ENCODE measurements at places on chromosomes 12 and 14.

GRCh38 chr12:4562034-4562657 is at the start of gene DYRK4:
DYRK4 (plus strand) TSS chr12:4562208; CDS start chr12:4562246, 38 bp downstream.
- no peak for DNase-seq

DNA sequence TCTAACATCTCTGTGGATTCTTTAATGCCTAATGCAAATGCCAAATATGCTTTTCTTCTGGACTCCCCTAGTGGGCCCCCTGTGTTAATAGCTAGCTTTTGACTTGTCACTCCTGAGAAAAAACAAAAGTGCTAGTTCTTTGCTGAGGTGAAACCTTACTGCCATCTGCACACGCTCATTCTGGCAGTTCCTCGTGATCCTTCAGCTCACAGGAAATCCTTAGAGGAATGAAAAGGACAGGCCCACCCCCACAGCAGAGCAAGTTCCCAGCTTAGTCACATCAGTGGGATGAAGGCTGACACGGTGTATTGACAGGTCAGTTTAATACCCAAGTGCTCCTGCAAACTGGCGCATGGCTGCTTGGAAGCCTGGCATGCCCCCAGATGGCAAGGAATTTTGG is 165.1 kb upstream of the ATP2B1 start:
- no peak for DNase-seq

DNA sequence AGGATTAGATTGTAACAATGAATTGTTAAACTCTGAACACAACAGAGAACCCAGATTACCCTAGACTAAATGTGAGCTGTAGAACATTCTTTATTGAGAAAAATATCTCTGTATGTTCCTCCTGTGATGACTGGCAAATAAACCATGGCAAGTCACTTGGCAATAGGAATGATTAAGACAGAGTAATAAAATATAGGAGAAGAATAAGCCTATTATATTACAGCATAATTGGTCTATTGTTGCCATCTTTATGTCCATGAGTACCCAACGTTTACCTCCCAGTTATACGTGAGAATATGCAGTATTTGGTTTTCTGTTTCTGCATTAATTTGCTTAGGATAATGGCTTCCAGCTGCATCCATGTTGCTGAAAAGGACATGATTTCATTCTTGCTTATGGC is 211.2 kb upstream of the AVPR1A start:
- DNase-seq = no peak

- DNase-seq = no peak
Observed at GRCh38 chr12:27583057-27583797, 59.2 kb downstream of the PPFIBP1 start.

- no peak for DNase-seq
Observed at GRCh38 chr12:56571121-56571520, 49.5 kb downstream of the RBMS2 start.

GRCh38 chr12:5433081-5433844 is 1.4 kb downstream of the NTF3 start:
- DNase-seq = no peak

DNA sequence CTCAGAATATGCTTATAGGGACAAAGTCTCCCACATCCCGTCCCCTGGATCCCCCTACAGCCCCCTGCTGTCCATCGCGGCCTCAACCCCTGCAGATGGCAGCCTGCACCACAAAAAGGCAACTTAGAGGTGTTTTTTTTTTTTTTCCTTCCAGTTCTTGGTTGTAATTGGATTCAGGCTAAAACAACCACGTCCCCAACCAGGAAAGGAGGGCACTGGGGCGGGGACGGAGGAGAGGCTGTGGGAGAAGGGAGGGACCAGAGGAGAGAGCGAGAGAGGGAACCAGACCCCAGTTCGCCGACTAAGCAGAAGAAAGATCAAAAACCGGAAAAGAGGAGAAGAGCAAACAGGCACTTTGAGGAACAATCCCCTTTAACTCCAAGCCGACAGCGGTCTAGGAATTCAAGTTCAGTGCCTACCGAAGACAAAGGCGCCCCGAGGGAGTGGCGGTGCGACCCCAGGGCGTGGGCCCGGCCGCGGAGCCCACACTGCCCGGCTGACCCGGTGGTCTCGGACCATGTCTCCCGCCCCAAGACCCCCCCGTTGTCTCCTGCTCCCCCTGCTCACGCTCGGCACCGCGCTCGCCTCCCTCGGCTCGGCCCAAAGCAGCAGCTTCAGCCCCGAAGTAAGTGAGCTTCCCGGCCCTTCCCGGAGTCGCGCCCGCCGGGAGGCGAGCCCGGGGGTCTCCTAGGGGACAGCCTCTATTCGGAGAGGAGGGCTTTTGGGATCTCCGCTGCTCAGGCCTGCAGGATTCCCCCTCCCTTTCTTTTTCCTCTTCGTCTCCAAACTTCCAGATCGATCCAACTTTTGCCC is at the start of gene MMP14:
Gene MMP14 (plus strand): TSS at position 285 of the 813 bp plus-strand sequence. CDS start 233 bp downstream, at position 518.
- DNase-seq = no peak

GRCh38 chr12:92899386-92900001 is 29.6 kb downstream of the EEA1 start:
- DNase-seq = no peak

DNA sequence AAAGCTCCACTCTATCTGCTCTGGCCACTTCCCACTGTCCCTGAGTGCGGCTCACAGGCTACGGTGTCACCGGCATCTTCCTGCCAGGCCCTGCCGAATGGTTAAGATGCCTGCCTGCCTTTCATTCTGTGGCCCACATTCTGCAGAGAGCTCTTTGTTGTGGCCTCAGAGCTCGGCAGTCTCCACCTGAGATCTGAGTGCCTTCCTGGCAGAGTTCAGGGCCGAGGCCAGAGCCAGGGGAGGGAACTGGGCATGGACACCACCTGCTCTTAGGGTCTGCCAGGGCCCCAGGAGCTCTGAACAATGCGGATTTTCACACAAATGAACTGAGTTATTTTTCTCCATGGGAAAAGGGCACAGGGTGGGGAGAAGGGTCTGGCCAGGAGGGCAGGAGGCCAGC is 127.2 kb downstream of the RBM19 start:
- DNase-seq = no peak

DNA sequence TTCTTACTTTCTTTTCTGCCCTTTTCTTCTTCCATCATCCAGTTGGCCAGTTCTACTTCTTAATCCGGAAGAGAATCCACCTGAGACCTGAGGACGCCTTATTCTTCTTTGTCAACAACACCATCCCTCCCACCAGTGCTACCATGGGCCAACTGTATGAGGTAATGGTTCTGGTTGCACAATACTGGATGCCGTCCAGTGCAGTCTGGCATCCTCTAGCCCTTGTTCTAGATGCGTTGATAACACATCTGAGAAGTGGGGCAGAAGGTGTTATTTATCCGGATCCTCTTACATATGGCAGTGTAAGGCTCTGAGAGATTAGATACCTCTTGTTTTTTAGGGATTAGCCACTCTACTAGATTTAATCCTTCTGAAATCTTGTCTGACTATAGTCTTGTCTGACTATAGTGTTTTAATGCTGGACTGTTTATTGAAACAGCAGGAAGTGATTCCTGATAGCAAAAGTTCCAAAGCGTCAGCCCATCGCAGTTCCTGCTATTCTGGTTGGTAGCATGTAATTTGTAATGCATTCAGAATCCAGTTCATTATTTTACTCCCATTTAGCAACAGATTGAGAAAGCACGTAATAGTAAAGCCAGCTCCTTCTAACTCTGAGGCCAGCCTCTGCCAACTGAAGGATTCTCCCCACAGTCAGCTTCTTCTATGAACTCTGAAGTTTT is 7.9 kb downstream of the GABARAPL1 start:
- DNase-seq = no peak

DNA sequence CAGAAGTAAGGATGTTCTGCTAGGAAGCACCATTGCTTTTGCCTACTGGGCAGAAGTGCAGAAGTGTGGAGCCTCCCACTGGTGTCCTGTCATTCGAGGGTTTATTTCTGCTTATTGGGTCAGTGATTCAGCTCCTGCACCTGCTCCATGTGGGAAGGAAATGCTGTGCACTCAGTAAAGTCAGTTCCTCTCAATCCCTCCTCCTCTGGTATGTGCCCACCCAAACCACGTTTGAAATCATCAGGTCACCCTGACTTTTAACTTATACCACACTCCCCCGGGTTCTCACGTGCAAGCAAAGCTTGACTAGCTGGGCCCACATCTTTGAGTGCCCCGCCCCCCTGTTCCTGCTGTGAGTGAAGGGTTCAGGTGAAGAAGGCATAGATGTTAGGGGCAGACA is 223.7 kb downstream of the CHST11 start:
- no peak for DNase-seq

DNA sequence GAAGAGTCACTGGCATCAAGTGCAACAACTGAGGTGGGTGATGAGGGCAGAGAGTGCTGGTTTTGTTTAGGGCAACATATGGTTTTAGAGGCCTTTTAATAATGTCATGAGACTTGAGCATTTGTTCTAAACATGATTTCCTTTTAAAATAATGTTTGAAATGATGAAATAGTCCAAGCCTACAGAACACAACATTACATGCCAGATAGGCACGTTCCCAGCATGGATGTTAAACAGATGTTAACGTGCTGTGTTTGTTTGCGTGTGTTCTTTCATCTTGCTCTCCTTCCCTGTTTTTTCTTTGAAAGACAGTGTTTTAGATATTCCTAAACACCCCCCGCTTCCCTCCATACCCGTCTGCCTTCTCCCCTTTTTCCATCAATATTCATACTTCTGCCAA is 82.3 kb downstream of the RGS6 start:
- no peak for DNase-seq

DNA sequence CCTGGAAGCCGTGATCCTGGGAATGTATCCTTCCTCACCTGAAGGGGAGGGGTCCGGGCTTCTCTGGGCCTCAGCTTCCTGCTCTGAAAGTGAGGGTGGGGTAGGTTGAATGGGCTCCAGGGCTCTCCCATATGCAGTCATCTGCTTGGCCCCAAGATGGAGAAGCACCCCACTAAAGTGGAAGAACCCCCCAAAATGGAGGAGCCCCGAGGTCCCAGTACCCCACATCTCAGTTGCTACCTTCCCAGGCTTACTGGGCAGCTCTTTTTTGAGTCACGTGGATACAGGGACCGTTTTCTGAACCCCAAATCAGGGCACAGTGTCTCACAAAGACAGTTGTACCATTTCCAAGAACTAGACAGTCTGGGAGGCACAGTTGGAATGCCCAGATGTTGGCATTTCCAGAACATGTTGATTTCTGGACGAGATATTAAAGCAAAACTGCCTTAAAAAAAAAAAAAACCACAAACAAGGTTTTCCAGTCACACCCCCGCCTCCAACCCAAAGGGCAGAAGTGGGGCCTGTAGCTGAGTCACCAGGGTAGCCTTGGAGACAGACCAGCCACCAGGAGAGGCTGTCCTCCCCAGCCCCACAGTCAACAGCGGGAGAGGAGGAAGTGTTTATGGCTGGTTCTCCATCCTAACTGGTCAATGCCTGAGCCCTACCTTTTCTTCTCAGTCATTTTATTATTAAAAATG is 12.1 kb downstream of the VASH1 start:
- DNase-seq = no peak

DNA sequence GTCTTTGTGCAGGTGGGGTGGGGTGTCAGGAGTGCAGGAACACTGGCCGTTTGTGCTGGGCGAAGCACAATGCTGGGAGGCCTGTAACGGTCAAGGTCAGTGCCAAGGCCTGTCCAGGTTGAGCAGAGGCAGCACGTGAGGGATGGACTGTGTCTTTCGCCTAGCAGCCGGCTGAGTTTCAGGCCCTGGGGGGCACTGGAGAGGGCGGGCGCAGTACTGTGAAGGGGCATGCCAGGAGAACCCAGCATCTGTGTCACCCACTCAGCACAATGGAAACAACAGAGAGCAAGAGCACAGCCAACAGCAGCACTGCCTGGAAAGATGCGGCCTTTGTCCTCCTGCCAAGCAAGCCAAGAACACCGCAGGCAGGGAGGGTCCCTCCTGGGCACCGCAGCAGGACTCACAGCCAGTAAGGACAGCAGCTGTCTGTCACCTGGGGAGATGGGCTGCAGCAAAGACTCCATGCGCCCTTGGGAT is 25.2 kb downstream of the SLC25A47 start:
- no peak for DNase-seq

DNA sequence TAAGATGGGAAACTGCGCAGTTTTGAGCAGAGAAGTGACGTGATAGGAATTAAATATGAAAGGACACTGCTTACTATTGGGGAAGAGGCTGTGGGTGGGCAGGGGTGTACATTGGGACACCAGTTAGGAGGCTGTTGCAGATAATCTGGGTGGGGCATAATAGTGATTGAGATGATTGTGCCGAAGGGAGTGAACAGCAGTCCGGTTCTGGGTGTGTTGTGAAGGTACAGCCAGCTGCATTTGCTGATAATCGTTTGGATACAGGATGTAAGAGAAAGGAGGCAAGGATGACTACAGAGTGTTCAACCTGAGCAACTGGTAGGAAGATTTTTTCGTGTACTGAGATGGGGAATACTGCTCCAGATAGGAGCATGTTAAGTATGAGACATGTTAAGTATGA is 205.2 kb upstream of the NEDD1 start:
- no peak for DNase-seq

GRCh38 chr12:89817501-89818226 is 109.0 kb upstream of the ATP2B1 start:
- no peak for DNase-seq

- no peak for DNase-seq
Observed at GRCh38 chr12:132471011-132471857, 18.7 kb upstream of the FBRSL1 start.

- no peak for DNase-seq
Observed at GRCh38 chr14:96821501-96821900, 24.3 kb downstream of the VRK1 start.

DNA sequence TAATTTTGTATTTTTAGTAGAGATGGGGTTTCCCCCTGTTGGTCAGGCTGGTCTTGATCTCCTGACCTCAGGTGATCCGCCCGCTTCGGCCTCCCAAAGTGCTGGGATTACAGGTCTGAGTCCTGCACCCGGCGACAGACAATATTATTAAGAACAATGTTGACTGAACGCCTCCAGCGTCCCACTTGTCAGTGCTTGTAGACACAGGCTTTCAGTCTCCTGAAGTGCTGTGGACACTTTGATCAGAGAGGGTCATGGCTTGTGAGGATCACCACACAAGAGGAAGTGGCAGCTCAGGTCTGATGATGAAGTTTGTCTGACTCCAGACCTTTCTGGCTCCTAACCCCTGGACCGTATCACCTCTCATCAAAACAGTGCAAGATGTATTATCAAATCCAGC is 114.6 kb downstream of the CHST11 start:
- no peak for DNase-seq

- no peak for DNase-seq
Observed at GRCh38 chr12:72102150-72102549, 163.5 kb downstream of the TPH2 start.

GRCh38 chr12:55965240-55965639 is 602 bp downstream of the PMEL start:
- no peak for DNase-seq

- no peak for DNase-seq
Observed at GRCh38 chr12:42666671-42667243, 77.2 kb upstream of the PRICKLE1 start.

DNA sequence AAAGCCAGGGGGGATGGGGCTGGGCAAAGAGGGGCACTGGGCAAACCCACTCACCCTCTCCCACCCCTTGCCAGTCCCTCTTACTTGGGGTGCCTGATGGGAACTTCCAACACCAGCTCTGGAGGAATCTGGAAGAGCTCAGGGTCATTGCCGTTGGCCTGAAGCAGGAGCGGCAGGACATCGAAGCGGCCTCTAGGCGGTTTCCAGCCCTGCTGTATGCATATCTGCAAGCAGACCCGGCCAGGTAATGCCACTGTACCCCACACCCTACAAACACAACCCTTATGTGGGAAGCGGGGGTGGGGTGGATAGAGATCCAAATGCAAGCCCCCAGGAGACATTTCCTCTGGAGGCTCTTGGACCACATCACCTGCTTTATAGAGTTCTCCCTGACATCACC is 83.6 kb downstream of the NOS1 start:
- no peak for DNase-seq

- DNase-seq = no peak
Observed at GRCh38 chr14:21109377-21110138, 8.7 kb downstream of the TMEM253 start.

GRCh38 chr14:42028607-42029006 is 421.9 kb downstream of the LRFN5 start:
- no peak for DNase-seq
